ENCODE measurements at places on chromosomes 2 and 18. TPM values are rescaled to one million over a fixed set of nuclear protein-coding genes. Genes with fewer than 3 reads are reported as not detected.

- DNase-seq = no peak
Measured at GRCh38 chr2:16420421-16420820, 245.2 kb downstream of the CYRIA start.

VSNL1 gene
- total RNA-seq = 39.1 TPM

TMEM17 gene
- total RNA-seq = 2.9 TPM

CYP26B1 gene
- total RNA-seq = 6.7 TPM

- no peak for DNase-seq
Measured at GRCh38 chr2:241887806-241888522, 18.4 kb downstream of the RTP5 start.

C2orf66 gene
- not detected for total RNA-seq

DNA sequence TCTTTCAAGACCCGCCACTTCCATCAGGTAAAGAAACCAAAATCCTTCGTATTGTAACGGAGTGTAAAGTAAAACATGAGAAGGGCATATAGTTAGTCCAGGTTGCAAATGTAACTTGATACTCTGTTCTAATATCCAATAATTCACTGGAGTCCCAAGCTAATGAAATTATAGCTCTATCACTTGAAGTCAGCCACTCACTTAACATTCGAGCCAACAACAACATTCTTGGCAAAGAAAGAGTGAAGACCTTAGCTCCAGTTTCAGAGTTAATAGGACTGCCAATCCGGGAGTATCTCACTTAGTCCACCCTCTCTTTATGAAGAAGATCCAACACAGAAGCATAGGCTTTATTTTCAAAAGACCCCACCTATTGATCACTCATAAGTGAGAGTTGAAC is 298.0 kb upstream of the SOX11 start:
- no peak for DNase-seq

- DNase-seq = no peak
Measured at GRCh38 chr18:31801078-31801477, 40.4 kb upstream of the SLC25A52 start.
